ENCODE measurements at places on chromosomes 6 and 20.

DNA sequence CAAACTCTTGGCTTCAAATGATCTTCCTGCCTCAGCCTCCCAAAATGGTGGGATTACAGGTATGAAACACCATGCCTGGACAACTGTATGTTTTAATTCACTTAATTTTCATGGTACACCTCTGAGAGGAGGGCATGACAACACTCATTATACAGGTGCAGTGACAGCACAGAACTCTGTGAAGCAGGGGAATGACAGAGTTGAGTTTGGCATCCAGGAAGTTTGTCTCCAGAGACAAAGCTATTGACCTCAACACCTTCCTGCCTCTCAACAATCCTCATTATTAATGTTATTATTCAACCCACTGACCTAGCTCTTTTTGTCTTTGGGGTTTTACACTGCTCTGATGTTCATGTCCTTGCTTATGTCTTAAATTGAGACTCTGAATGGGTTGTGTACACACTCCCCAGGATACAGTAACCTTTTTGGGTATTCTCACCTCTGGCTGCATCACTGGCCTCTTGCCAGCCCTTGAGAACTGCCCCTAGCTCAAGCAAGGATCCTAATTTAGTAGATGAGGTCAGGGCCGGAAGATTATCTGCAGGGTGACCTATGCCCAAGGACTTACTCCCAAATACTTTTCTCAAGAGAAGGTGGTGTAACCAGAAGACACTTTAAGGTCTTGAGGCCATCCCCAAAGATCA lies 13.0 kb upstream of the IER3 start:
- DNase-seq, result no peak

DNA sequence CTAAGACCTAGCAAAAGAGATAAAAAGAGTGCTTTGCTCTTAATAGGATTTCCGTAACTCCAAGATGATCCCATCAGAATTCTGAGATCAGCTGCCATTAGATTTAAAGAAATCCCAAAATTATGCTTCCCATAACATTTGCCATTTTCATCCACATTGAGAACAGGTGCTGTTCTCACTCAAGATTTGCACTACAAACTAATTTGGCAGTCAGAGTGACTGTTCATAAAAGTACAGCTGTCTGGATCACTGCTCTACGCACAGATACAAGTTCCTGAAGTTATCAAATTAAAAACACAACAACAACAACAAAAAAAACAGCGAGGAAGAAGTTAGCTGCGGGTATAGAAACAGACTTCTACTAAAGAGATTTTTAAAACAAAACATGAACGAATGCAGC lies 58.1 kb downstream of the ASCC3 start:
- DNase-seq, result no peak

- DNase-seq, result no peak
Observed at GRCh38 chr6:123000244-123000770, 4.3 kb downstream of the CLVS2 start.

DNA sequence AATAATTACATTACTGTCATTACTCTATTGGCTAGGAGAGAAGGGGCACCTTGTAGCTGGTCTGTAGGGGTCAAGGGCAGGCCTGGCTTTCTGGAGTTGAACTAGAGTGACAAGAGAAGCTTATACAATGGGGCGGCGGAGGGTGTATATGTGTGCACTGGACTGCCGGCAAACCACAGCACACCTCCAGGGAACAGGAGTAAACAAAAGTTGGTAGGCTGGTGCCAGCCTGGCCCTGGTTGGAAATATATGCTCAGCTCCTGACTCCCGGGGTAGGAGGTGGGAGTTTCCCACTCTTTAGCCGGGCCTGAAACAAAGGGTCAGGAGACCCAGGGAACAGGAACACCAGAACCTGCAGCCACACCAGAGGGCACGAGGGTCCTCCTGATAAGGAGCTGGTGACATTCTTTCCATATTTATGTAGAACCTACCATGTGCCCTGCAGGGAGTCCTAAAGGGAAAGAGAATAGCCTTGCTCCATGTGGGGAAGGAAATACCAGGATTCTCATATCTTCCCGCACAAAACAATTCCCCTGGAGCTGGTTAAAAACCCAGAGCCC lies 5.1 kb downstream of the C6orf132 start:
- DNase-seq, result no peak

GRCh38 chr6:70998148-70998547 lies 41.3 kb upstream of the B3GAT2 start:
- DNase-seq, result no peak

DNA sequence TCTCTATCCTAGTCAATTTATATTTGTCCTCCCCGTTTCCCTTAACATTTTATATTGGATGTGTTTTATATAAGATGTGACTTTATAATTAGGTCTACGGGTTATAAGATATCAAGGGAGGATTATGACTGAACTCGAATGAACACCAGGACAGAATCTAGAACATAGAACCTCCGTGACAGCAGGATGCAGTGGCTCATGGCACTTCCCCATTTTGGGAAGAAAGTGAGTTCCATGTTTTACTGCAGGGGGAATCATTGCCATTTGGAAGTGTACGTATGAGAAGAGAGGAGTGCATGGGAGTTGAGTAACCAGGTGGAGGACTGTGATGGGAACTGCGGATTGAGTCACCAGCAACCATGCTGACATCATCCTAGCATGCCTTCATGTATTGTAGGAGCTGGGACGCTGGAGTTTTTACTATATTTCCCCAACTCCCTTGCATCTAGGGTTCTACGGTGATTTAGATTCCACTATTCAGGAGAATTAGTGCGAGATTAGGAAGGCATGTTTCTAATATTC lies 56.1 kb upstream of the FOXC1 start:
- no peak for DNase-seq

DNA sequence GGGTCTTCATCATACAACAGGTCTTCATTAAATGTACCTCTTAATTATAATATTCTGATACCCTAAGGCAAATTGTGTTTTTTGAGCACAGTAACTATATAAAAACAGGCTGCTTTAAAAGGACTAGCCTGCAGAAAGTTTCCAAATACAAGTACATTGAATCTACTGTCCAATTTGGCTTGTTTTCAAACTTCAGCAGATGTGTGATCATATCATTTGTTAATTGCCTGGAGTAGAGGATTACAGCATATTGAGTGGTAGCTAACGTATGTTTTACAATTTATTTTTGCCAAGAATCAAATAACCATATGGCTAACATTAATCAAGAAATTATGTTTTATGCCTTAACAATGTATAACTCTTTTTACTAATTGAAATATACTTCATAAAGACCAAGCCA lies 12.6 kb downstream of the TINAG start:
- DNase-seq, result no peak

- no peak for DNase-seq
Observed at GRCh38 chr6:13248584-13248985, 79.8 kb downstream of the TBC1D7 start.

- no peak for DNase-seq
Observed at GRCh38 chr6:7132398-7133035, 24.8 kb downstream of the RREB1 start.

DNA sequence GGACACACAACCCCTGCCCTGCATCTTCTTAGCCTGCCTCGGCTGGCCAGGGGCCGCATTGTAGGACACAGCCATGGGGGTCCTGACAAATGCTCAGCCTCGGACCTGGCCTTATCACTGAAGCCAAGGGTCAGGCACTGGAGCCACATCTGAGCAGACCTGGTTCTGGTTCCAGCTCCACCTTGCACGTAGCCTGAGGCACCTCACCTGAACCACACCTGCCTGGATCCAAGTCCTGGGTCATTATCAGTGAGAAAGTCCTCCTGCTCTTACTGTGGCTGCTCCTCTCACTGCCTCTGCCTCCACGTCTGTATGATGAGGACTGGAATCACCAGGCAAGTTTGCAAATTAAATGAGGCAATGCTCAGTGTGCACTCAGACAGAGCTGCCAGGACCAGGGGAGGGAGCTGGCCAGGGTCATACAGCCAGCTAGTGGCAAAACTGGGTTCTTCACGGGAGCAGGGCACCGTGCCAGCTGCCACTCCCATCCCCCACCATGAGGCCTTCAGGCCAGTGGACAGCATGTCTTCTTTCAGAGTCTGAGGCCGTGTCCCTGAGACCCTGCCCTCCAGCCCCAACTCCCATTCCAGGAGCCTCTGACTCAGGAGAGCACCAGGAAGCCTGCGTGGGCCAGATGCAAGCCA lies 40.2 kb downstream of the MRPL14 start:
- DNase-seq, result peak; percentile 63

- no peak for DNase-seq
Observed at GRCh38 chr6:139539852-139540251, 165.4 kb upstream of the CITED2 start.

DNA sequence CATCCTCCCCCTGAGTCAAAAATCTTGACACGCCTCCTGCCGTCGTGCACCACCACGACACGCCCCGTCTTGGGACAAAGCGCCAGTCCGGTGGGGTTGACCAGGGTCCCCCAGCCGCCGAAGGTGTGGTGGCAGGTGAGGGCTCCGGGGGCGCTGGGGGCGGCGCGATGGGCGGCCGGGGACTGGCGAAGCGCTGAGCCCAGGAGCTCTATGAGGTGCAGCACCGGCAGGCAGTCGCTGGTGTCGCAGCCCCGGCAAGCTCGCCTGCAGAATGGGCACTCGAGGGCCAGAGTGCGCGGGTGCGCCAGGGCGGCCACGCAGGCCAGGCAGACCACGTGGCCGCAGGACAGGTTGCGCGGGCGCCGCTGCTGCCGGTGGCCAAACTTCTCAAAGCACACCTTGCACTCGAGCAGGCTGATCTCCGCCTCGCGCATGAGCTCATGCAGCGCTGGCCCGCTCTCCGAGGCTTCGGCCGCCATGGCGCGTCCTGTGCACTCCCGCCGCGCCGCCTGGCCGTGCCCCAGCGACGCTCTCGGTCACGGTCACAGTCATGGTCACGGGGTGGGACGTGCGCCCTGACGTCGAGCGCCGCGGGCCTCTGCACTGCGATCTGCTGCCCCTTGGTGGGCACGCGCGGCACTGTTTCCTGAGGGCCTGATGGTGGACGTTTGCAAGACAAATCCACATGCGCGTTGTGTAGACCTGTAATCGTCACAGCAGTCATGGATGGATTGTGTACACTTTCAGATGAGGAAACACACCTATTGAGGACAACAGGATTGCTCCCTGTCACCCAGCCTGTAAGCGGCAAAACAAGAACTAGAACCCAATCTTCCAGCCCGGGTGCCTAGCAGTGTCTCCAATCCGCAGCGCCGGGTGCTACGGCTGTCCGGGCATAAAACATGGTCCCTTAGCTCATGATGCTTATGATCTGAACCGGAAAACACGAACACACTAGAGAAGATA lies at the start of gene NHLRC1:
NHLRC1 (minus strand) TSS at position 550 of the 966 bp plus-strand sequence; CDS start at position 479, 71 bp downstream.
- peak; percentile 19 for DNase-seq

DNA sequence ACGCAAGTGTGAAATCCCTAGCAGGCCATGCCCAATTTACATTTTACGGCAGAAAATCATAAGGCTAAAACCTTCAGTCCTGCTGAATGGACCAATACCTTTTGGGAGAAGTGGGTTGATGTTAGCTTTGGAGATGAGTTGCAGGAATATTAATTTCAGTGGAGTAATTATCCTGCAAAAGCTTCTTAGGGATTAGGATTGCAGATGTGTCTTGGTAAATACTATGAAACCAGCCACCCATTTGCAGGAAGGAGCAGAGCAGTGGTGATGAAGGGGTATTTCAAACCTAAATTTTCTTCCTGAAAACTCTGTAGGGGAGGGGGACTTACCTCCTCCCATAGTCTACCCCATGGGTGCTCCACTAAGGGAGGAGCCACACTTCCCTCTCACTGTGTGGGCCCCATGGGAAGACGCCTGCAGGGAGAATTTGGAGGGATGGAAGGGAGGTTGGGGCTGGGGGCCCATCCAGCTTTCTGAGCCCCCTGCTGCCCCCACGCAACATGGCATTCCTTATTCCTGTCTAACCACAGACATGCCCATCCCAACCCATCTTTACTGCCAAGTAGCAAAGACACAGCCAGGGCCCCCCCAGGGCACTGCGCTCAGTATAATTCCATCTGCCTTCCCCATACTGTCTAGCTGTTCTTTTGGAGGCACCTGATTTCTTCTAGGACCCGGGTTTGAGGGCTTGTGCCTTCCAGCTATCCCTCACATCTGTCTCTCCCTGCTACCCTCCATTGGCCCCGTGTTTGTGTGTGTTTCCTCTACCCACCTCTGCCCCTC lies 14.6 kb upstream of the UQCC2 start:
- DNase-seq, result no peak

DNA sequence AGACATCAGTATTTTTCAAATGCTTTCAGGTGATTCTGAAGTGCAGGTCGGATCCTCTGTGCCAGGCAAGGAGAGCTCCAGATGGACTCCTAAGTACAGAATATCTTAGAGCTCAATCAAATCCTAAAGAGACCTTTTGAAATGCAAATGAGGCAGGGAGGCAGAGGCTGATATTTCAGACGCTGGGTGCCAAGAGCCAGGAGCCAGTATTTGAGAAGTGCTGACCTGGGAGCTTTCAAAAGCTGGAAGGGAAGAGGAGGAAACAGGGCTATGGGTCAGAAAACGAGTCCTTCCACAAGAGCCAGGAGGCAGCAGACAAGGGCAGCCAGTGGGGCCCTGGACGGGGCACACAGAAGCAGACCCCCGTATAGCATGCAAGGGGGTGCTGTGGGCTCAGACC lies 46.1 kb upstream of the DSN1 start:
- no peak for DNase-seq

DNA sequence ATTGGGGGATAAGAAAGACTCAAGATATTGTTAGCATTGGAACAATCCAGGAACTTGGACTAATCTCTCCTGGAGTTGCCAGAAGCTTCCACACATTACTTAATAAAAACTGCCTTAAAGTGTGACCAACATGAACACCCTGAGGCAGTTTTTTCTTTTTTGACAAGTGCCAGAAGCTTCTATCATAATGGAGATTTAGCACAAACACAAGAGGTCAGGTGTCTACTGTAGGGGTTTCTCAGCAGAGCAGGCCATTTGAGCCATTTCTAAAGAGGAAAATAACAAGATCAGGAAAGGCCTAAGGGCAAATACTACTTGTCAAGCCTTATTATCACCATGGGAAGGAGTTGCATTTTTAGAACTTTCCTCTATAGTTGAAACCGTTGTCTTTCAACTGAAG lies 361.5 kb downstream of the EPM2A start:
- no peak for DNase-seq

DNA sequence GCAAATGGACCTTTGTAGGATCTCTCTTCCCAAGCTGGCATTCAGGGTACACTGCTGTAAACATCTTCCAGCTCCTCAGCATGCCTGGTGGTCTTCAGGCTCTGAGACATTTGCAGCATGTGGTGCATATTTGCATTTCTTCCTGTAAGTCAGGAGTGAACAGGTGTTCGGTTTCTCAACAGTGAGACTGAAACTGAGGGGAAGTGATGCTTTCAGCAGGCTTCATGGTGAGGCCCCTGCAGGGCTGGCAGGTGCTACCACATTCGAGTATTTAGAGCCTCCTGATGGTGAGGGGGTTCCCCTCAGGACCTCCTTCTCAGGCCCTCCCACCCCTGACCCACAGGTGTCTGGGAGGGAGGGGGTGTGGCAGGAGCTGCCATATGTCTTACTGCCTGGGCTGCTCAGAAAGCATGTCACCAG lies 15.1 kb downstream of the MYBL2 start:
- DNase-seq, result no peak
